Right hindlimb (tissue), 1 donor: ENCODE measurements at places on chromosomes 5 and 9.

- no peak for DNase-seq
These were observed 64.6 kb upstream of the SHB start for GRCh38 chr9:38133595-38133994.

- DNase-seq, result no peak
These were observed 1523.6 kb upstream of the WWC1 start for GRCh38 chr5:166767858-166768257.

DNA sequence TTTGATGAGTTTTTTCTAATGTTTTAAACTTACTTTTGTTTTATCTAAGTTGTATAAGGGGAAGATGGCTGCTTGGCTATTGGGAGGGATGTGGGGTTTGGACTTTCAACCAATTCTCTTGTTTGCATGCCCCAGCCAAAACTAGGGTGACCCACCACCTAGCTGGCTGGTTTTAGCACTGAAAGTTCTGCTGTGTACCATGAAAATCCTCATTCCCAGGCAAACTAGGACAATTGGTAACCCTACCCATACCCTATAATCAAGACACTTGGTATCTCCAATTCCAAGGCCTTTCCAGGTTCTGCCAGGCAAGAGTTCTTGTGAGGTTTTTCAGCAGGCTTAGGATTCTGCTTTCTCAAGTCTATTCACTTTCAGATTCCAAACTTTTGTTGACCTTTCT is 13.1 kb downstream of the RAB3C start:
- DNase-seq, result no peak

- no peak for DNase-seq
These were observed 135.3 kb downstream of the ADAMTS12 start for GRCh38 chr5:33756491-33756890.

- no peak for DNase-seq
These were observed 208.9 kb downstream of the HSPA4 start for GRCh38 chr5:133260715-133261114.

- DNase-seq, result no peak
These were observed 5.6 kb upstream of the RNF44 start for GRCh38 chr5:176542596-176543427.
